ENCODE measurements at places on chromosomes 16 and 17.

DNA sequence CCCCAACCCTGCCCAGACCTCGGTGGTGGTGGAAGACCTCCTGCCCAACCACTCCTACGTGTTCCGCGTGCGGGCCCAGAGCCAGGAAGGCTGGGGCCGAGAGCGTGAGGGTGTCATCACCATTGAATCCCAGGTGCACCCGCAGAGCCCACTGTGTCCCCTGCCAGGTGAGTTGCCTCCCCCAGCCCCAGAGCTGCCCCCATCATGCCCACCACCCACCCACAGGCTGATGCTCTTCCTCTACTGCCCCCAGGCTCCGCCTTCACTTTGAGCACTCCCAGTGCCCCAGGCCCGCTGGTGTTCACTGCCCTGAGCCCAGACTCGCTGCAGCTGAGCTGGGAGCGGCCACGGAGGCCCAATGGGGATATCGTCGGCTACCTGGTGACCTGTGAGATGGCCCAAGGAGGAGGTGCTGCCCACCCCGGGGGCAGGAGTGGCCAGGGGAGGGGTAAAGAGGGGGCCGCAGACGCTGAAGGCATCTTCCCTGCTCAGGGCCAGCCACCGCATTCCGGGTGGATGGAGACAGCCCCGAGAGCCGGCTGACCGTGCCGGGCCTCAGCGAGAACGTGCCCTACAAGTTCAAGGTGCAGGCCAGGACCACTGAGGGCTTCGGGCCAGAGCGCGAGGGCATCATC is 8.4 kb downstream of the GALK1 start:
- DNase-seq: no peak

DNA sequence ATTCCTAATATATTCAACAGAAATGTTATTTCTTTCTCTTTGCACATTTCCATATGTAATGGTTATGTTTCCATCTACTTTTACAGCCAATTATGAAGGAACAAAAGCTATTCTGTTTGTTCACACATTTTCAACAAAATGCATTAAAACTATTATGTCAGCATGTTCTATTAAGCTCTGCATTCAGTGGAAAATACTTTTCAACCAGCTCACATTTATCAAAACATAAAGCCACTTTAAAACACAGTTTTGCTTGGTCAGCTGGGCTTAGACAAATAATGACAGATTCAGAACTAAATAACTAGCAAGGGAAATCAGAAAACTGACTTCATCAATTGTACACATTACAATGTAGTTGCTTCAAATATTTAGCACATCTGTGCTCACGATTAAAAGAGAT is 6.9 kb downstream of the SALL1 start:
- no peak for DNase-seq

DNA sequence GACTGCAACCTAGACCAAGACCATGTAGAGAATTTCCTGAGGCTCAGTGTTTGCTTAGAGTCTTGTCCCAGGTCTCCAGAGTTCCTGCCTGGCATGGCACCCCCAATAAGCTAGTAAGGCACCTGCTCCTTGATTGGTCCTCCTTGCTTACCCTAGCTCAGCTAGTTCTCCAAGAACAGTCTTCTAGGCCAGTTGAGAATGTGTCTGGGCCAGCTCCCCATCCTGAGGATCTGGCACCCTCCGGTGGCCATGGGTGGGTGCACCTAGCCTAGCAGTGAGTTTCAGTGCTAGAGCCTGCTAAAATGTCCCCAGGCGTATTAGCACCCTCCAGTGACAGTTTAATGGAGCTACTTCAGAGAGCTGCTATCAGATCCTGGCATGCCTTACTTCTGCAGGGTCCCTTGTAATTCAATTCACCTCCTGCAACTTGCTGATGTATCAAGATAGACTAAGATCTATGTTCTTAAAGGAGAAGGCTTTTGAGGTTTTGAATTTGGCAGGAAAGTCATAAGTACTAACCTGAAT is 44.4 kb upstream of the MED13 start:
- no peak for DNase-seq

DNA sequence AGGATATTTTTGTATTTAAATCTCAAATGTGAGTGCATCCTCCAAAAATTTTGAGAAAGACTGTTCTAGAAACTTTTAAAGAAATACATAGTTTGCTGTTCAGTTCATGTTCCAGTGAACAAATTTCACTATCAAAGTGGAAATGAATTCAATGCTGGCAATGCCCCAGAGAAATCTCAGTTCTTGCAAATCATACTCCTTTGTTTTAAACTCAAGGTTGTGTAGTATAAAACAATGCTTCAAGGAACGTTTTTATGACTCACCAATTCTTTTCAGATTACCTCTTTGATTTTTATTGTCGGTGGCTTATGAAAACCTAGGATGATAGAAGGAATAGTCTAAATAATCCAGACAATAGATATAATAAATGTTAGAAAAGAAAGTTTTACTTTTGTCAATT is 17.6 kb downstream of the LPCAT2 start:
- no peak for DNase-seq

DNA sequence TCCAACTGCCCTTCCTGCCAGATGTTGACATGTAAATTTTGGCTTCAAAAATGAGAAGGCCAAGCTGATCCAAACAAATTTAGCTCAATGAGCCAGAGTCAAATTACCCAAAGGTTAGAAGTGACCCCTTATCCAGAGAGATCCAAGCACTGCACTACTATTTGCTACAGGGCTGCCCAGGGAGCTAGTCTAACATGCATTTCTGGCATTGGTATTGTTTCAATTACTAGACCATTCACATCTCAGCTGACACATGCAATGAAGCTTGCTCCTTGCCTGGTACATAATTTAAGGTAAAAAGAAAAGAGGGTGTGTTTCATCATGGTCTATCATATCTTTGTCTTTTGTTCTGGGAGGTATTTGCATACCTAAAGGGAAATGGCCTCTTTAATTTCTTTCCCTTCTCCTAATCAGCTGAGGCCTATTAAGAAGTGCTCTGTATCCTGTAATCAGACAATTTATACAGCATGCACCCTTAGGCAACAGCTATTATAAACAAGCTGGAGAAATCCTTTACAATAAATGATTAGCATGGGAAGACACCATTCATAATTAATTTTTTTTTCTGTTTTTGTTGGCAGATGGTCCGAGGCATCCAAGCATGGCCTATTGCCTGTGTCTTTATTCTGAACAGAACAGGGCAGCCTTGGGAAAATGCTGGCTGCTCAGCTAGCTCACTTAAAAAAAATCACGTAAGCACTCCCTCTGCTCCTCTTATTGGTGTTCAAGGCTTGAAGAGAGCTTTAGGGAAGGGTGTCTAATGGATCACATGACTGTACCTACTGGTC is 161.5 kb upstream of the SALL1 start:
- DNase-seq: no peak

DNA sequence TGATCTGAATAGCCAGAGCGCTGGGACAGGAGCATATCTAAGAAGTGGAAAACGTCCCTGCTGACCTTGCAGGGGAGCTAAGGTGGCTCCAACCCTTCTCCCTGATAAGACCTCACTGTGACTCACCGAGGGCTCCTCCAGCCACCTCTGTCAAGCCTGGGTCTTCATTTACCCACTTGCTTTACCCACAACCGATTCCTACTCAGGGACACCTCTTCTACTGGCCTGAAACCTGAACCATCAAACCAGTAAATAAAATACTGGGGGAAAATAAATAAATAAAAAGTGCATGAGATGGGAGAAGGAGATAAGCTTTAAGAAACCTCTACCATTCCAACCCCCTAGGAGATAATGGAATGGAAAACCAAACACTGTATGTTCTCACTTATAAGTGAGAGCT is 80.2 kb upstream of the ALOX12 start:
- DNase-seq: no peak

GRCh38 chr17:82235056-82235774 is 6.4 kb downstream of the SLC16A3 start:
- no peak for DNase-seq

DNA sequence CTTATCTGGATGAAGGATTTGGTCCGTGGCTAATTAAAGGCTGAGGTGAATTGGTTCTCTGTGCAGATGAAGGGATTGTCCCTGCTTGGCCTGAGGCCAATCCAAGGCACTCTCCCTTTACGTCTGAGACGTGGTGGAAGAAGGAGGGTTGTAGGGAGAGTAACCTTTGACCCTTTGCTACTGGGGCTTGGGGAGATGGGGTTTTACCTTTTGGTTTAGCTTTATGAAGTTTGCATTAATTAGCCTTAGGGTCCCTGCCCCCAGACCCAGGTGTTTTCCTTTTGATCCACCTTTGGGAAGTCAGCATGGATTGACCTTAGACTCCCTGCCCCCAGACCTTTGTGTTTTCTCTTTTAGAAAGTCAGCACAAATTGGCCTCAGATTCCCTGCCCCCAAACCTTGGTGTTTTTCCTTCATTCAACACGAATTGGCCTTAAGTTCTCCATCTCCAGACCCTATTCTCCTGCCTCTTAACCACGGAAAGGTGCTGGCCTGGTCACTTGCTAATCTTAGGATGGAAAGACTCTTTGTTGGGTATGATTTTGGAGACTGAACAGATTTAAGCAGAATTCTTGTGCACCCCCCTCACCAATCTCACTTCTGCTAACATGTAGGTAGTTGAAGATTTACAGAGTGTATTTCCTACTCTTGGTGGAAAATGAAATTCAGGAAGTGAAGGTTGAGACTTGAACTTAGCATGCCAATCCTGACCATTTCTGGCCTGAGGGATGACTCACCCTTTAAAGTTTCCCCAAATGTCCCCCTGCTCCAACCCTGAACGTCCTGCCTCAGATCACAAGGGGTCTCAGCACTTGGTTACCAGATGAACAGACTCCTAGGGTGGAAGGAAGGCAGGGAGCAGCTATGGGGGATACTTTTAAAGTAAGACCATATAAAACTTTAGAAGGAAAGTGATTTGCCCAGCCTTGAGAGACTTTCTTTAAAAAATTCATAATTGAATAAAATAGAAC is 23.1 kb upstream of the MMD start:
- DNase-seq: no peak

DNA sequence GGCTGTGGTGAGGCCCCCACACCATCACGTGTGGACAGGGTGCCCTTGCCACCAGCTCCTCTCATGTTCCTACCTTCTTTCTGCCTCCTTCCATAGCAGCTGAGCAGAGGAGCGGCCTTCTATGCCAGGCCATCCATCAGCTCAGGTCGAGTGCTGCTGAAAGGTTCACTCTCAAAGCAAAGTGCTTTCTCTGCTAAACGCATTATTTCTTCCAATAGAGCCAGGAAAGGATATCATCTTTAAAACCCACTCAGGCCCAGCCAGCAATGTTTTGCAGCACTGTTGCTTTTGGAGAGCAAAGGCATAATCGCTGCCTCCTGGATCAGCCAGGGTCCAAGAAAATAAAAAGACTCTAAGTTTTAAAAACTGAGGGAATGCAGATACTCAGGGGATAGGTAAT is 54.9 kb upstream of the GPRC5B start:
- no peak for DNase-seq

DNA sequence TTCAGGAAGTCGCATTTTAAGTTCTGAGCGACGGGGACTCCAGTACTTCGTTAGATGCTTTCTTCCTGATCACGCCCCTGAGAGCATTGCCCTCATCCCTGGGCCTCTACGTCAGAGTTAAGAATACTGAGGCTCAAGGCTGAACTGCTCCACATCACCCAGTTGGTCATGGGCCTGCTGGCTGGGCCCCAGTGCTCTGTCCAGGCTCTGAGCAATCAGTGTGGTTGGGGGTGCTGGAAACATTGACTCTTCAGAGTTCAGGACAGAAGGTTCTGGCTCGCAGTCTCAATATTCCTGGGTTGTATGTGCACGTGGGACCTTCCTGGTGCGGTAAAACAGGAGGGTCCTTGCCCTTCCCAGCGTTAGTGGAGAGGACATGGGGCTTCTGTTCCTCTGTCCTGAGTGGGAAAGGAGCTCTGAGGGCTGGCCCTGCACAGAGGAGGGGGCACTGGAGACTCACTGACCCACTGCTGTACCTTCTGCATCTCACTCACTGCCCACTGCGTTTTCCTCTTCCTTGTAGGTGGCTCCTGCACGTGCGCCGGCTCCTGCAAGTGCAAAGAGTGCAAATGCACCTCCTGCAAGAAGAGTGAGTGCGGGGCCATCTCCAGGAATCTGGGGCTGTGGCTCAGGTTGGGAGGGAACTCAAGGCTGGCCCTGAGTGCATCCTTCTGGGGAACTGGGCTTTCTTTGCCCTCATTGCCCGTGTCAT is 518 bp downstream of the MT1E start:
- DNase-seq: no peak

DNA sequence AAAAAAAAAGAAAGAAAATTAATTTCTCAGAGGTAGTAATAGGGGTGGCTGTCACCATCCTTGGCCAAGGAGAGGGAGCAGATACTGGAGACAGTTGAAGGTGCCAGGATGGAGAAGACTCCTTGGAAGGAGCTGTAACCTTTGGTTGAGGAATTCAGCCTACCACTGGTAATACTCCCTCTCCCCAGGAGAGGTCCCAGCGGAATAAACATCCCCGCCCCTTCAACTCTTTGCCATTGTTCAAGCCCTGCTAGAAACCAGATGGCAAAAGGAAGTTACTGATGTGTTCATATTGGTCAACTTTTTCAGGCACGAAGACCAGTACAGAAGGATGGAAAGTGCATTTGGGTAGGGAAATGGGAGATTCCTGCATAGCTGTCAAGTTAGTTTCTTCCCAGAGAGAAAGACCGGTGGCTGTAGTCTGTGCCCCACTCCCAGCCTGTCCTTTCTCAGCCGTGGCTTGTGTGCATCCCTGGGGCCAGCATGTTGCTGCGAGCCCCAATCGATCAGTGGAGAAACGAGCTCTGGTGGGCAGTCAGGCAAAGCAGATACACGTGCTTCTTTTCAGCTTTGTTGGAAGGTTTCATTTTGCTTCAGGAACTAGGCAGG is 612.1 kb downstream of the MAF start:
- DNase-seq: no peak

GRCh38 chr16:89132194-89133005 is 38.7 kb downstream of the ACSF3 start:
- DNase-seq: no peak

Measured in vagina (tissue), 2 donors.